Stromal cell of bone marrow (primary cell): ENCODE measurements at places on chromosomes 16 and 17.
A peak's percentile ranks its signal among the peaks of the same experiment; 100 is the strongest.

DNA sequence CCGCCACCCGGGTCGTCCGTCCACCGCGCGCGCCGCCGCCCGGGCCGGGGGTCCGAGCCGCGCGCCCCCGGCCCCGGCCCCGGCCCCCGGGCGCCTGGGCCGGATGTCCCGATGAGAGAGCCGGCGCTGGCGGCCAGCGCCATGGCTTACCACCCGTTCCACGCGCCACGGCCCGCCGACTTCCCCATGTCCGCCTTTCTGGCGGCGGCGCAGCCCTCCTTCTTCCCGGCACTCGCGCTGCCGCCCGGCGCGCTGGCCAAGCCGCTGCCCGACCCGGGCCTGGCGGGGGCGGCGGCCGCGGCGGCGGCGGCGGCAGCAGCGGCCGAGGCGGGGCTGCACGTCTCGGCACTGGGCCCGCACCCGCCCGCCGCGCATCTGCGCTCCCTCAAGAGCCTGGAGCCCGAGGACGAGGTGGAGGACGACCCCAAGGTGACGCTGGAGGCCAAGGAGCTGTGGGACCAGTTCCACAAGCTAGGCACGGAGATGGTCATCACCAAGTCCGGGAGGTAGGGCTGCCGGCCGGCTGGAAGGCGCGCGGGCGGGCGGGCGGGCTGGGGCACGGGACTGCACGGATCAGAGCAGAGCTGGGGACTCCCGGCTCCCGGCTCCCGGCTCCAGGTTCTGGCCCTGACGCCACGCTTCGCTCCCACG is 548 bp downstream of the TBX2 start:
- DNase-seq = no peak

GRCh38 chr16:21666772-21667171 is 3.0 kb downstream of the OTOA start:
- no peak for DNase-seq

GRCh38 chr16:31327646-31328225 is 27.2 kb upstream of the ITGAX start:
- no peak for DNase-seq

DNA sequence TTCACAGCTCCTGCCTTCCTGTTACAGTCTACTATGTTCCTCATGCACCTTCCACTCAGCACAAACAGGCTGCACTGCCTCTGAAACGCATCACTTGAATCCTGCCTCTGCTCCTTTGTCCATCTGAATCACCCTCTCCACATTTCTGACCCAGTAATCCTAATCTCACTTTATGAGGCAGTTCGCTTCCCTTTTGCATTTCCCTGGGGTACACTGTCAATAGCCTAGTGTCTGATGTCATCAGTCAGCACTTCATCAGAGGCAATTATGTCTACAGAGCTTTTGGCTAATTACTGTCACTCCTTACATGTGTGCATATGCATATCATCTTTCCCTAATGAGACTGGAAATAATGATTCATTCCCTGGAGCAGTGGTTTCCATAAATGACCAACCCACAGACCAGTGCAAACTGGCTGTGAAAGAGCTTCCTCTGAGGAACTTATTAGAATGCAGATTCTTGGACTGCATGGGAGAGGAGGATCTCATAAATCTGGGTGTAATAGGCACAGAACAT is 23.6 kb downstream of the CA4 start:
- peak; percentile 73 for DNase-seq

DNA sequence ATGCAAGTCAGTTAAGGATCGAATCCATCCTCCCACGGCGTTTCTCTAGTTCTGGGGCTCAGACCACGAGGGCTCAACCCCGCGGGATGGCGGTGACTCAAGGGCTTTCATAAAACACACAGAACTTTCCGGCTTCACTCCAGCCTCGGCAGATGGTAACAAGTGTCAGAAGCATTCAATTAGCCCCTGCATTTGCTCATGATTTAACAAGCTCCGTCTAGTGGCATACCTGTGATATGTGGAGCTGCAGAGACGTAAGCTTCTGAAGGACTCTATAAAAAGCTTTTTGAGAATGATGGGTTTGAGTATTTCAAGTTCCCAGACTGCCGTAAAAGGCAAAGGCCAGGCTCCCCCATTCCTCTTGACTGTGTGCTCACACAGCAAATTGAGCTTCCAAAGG is 91.3 kb upstream of the SEC14L1 start:
- DNase-seq = peak; percentile 8

DNA sequence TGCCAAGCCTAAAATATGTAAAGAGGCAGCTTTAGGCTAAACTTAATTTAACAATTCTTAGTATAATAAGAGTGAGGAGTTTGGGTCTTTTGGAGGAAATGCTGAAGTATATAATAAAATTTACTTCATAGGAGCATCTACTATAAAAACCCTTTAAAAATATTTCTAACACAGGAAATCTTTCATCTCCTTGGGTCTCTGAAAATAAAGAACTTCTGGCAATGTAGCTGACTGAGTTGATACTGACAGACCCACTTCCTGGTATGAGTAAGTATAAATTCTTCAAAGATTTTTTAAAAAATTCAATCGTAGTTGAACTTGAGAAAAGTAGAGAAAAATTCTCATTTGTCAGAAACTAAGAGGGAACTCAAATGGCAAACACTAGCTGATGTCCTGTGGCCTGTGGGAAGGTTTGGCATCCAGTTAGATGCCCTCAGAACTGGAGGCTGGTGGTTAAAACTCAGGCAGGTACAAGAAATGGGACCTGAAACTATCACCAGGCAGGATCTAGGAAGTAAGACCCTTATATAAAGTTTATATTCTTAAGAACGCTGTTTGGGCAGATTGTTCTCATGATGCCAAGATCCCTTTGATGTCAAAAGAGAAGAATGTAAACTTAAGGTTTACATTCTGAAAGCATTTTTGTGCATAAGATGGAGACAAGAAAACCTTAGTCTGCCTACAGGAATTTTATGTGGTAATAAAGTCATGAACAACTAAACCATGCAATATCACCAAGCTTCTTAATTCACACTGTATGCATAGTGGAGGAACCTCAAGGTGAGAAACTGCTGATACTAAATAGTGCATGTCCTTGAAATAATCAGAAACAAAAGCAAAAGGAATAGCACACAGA is 6.2 kb downstream of the KRTAP4-6 start:
- DNase-seq = no peak

DNA sequence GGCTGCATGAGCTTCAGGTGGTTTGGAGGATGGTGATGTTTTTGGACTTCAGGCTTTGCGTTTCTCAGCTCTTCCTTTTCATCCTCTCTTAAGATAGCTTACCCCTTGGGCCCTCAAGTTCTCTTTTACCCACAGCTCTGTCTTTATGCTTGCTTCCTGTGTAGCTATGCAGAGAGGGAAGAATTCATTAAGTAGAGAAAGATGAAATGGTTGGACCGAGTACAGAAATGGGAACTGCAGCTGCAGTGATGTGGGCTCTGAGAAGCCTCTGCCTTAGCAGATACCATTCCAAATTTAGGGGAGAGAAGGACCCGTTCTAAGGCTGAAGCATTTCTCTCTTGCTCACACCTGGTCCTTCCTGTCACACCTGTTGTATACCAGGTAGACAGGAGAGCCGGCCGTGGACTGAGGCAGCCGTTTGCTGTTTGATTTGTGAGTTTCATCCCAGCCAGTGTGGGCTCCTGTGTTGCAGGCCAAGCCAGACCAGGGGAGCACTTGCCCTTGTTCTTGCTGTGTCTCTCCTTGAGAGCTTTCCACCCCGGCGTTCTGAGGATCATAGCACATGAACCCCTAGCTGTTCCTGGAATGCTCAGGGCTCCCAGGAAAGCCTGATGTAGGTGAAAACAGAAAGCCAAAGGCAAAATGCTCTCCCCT is 392.7 kb downstream of the CPPED1 start:
- no peak for DNase-seq

DNA sequence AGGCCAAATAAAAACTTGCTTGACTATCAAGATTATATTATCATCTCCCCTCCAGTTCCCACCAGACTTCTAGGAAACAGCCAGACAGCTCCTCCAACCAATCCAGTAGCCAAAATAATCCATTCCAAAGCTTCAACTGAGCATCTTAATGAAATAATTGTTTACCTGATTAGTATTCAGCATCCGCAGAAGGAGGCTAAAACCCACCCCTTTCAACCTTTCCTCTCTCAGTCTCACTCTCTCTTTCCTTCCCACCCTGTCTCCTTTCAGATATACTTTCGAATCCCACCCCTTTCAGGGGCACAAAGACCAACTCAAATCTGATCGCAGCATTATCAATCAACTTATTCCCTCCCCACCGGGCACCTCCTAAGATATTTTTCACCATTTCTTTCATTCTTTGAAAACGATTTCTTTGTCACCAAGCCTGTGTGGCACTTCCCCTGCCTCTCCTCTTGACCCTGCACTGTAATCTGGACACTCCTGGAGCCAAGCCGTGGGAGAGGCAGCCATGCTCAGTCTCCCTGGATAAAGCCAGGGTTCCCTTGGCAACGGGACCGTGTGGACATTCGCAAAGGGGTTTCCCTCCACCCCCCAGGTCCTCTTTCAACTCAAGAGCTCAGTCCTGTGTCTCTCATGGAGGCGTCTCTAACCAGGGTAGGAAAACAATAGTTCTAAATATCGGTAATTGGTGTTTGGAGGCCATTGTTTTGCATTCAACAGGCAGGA is at the start of gene ANKFN1:
TSS of gene ANKFN1 (plus strand) at position 602 of the 729 bp plus-strand sequence. CDS start 59,193 bp downstream, outside the sequence.
- no peak for DNase-seq
